ENCODE measurements at places on chromosomes 1 and 21.

DNA sequence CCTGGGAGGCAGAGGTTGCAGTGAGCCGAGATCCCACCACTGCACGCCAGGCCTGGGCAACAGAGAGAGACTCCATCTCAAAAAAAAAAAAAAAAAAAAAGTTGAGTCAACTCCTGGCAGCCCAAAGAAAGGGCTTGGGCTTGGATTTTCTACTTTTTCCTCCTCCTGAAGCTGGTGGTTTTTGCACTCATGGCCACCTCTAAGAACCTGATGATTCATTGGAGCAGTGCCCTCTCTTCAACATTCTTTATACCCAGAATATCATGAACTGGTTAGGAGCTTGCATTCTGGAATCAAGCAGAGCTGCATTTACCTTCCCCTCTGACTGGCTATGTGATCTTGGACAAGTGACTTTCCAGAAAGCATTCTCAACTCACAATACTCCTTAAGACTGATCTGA lies 3.5 kb upstream of the ACTA1 start:
- no peak for DNase-seq

GRCh38 chr1:97042551-97042950 lies 321.0 kb downstream of the PTBP2 start:
- DNase-seq: no peak

DNA sequence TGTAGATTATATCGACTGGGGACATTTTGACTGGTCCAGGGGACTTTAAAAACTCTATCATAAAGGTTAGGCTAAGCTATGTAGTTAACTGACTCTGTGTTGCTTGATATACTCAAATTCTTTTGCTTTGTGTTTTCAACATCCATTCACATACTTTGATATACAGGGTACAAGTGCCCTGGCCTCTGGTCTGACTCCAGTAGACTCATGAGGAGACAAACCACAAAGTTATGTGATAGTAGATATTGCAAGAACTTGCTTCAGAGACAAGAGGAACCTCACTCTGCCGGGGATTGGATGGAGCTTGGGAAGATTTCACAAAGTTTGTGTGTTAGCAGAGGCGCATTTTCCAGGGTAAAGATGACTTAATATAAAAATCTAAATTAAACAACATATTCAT lies 1.3 kb downstream of the GORAB start:
- no peak for DNase-seq

DNA sequence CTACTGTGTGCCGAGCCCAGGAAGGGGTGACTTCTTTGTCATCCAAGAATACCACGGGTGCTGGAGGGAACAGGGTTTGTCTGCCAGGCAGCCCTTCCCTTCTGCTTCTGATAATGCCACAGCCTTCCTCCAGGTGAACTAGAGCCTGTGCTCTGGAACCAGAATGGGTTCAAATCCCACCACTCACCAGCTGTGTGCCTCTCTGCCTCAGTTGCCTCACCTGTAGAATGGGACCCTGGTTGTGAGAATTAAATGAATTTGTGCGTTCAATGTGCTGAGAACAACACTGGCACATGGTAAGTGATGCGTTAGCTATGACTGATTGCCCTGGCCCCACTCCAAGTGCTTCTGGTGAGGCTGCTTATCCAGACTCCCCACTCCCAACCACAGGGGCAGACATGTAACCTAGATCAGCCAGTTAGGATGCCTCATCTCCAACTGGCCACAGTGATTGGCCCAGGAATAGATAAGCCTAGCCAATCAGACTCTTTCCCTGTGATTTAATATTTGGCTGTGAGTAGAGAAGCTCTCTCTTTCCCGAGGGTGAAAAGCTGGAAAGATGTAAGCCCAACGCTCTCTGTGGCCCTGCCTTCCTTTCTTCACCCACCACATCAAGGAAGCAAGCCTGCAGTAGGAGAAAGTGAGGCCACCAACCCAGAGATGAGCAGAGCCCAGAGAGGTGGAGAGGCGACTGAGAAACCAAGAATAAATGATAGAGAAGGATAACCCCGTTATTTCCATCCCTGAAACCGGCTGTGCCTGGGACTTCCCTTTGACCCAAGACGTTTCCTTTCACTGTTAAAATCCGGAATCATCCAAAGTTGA lies 20.8 kb upstream of the LAPTM5 start:
- DNase-seq: peak; percentile 61

DNA sequence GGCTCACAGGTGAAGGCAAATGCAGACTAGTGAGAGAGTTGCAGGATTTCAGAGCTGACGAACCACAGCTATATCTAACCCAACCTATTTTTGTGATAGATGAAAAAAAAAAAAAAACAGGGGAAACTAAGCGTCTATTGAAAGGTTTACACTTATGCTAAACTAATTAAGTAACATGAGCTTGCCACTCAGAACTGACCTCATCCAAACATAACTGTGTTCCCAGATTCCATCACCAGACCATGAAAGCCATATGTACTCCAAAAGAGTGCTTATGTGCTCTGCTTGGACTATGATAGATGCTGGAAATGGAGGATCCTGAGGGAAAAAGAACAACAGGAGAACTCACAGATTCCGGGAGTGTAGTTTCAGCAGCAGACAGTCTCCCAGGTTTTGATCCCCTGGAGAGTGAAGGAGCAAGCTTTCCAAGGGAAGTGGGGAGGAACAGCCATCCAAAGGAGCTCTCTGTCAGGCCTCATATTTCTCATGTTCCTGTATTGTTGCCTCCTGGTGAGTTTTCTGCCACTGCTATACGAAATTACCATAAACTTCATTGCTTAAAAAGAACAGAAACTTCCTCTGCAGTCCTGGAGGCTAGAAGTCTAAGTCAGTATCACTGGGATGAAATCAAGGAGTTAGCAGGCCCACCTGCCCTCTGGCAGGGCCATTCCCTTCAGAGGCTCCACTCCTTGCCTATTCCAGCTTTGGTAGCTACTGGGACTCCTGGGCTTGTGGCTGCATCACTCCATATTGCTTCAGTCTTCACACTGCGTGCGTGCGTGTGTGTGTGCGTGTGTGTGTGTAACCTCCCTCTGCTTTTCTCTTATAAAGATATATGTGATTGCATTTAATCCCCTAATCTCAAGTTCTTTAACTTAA lies 38.1 kb downstream of the NIBAN1 start:
- no peak for DNase-seq

- DNase-seq: no peak
Observed at GRCh38 chr21:31781737-31782136, 49.8 kb upstream of the SCAF4 start.

DNA sequence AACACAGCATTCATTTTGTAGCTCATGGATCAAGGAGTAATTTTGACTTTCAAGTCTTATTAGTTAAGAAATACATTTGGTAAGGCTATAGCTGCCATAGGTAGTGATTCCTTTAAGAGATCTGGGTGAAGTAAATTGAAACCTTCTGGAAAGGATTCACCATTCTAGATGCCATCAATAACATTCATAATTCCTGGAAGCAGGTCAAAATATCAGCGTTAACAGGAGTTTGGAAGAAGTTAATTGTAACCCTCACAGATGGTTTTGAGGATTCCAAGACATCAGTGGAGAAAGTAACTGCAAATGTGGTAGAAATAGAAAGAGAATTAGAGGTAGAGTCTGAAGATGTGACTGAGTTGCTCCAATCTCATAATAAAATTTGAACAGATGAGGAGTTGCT lies 216.6 kb downstream of the GREM2 start:
- DNase-seq: no peak

DNA sequence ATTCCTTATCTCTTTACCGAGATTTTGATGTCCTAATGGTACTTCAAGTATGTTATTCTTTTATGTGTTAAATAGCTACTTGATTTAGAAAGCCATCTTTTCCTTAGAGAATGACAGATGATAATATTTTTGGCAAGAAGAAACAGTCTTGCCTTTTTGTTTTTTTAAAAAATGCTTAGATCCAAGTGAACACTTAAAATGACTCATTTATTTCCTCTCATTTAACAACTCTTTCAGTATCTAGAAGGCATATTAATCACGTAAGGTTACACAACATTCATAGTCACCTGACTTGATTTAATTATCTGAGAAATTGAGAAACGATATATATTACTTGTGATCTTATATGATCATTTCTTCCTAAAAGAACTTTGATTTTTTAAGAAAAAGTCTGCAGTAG lies 52.4 kb downstream of the SUCO start:
- no peak for DNase-seq

GRCh38 chr1:2202843-2203601 lies 8.4 kb upstream of the FAAP20 start:
- DNase-seq: no peak

DNA sequence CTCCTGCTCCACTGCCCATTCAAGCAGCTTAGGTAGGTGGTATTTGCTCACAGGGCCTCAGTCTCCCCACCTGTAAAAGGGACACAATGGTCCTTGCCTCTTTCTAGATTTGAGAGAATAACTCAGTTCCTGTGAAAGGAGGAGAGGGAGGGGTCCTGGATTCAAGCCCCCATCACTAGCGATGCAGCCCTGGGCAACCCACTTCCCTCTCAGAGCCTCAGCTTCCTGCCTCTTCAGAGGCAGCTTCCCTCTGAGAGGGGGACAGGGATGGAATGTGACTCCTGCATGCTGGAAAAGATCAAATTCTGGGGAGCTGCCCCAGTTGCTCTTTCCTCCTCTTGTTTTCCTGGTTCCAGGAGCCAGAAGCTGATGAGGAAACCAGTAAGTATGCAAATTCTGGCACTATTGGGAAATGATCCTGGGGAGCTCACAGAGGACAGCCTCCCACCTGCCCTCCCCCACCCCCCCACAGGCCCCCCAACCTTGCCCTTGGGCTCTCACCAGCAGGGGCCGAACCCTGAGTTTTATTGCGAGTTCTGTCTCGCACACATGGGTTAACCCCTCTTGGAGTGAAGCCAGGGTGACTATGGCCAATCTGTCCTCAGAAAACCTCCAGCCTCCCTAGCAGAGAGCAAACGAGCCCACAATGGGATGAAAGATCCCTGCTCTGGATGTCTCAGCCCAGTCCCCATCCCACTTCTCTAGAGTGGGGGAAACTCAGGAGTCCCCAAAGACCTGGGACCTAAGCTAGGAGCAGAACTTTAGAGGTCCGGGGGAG lies 11.7 kb downstream of the ZC3H12A start:
- no peak for DNase-seq

DNA sequence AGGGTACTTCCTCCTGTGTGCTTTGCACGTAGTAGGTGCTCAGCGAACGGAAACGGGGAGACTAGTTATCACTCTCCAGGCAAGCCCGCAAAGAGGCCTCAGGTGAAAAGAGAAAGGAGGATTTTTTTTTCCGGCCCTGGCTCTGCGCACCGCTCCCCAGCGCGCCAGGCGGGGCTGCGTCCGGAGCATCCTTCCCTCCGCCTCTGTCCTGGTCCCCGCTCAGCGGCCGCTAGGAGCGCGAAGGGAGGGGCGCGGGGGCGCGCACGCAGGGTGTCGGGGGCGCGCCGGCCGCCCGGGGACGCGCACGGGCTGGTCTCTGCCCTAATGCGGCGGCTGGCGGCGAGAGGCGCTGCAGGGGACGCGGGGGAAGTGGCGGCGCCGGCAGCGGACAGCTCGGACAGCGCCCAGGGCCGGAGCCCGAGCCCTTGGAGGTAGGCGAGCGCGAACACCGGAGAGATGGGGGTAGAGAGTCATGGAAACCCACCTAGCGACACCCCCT lies 42.3 kb upstream of the NFASC start:
- peak; percentile 56 for DNase-seq
